GM19239 (cell line): ENCODE measurements at places on chromosomes 6 and 20.

DNA sequence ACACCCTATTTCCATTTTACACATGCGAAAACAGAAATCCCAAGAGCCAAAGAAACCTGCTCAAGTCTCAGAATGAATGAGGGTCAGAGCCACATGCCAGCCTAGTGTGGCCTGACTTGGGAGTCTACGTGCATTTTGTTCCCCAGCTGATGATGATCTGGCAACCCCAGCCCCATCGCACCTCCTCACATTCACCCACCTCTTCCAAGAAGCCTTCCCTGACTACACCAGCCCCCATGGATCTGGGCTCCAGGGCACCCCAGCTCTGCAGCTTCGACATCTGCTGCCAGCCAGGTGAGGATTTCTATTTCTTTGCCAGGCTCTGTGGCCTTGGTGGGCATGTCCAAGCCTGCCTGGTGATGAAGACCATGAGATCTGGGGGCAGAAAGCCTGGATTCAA, 41.0 kb downstream of the ANGPT4 start:
- DNase-seq = no peak

GRCh38 chr6:107121964-107122495, 6.7 kb upstream of the BEND3 start:
- DNase-seq = no peak

- DNase-seq = no peak
Measured at GRCh38 chr6:112215488-112216284, 38.7 kb downstream of the LAMA4 start.

- DNase-seq = no peak
Measured at GRCh38 chr6:108831104-108831503, 17.1 kb upstream of the ARMC2 start.

DNA sequence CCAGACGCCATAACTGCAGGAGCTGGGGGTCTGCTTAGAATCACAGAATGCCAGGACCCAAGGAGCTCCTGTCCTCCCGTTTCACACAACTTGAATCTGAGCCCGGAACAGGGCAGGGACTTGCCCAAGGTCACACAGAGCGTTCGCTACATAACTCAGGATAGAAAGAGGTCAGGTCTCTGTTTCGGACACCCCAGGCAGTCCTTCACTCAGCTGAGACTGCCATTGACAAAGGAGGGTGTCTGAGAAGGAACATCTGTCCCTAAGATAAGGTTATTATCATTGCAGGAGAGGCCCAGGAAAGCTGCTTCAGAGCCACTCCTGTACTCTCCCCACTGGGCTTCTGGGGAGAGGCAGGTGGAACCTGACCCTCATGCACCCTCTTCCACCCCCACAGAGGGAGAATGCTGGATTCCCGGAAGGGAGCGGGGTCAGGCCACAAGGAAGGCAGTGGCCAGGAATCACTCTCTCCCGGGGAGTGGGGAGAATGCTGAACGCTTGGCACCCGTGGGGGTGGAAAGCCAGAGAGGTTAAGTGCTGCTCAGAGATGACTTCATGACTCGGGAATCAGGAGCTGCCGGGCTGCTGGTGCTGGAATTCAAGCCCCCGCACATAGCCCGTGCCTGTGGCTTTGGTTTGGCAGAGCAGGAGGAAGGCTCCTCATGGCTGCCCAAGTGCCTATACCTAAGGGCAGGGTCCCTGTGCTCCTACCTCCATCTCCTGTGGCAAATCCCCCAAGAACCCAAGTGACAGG, 10.7 kb downstream of the SDC4 start:
- DNase-seq = no peak

DNA sequence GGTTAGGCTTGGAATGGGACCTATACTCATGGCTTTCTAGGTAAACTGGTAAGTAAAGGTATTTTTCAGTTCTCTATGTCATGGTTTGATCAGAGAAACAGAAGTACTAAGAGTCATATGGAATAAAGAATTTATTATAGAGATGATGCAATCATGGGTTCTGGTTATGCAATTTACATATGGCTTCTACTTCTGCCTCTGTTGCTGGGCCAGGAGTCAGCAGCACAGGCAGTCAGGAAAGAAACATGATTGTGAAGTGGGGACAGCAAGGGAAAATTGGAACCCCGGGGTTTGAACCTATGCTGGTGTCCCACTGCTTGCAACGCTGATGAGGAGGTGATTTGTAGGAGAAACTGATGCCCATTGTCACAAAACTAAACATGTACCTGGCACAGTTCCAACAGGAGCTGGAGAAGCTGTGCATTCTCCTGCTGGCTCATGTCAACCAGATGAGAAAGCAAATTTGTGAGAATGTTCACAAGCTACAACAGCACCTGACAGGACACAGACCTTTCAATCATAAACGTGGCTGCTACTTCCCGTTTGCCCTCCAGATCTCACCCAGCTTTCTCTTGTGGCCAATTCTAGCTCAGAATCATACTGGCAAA, 887.1 kb downstream of the TFAP2A start:
- DNase-seq = no peak

- DNase-seq = no peak
Measured at GRCh38 chr6:143199291-143199690, 138.6 kb downstream of the AIG1 start.
